Calu3 (cell line): ENCODE measurements at places on chromosomes 5 and 9. TPM values are rescaled to one million over a fixed set of nuclear protein-coding genes. Genes with fewer than 3 reads are reported as not detected.

DNA sequence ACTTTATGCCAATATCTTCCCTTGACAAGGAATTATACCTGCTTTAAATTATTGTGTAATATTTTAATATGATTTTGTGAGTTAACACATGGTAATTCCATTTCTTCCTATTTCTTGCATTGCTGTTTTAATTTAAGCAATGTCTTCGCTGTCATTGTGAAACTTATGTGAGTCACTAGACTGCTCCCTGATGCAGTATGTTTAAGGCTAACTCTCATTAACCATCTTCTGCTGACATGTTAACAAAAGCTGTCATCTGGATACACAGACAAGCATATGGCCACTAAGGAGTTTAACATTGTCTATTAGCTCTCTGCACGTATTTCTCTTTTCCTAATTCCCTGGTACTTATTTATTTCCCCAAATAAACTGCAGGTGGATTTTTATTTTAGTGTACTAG is 980.8 kb upstream of the CTNND2 start:
- no peaks in the 10 kb centered on the region for H3K4me1 ChIP-seq
- no peaks in the 10 kb centered on the region for H3K27me3 ChIP-seq
- H3K36me3 ChIP-seq = no peaks in the 10 kb centered on the region
- no peak overlapping the region for H3K4me3 ChIP-seq
- H3K27ac ChIP-seq = no peak overlapping the region
- DNase-seq = no peak

Gene BRINP1
- total RNA-seq = not detected in 2 replicates

- peaks cover 27% of the 10 kb centered on the region for H3K27me3 ChIP-seq
- no peak overlapping the region for H3K27ac ChIP-seq
- no peaks in the 10 kb centered on the region for H3K36me3 ChIP-seq
- no peak overlapping the region for H3K4me3 ChIP-seq
Measured at GRCh38 chr5:32942225-32942989, 231.3 kb downstream of the NPR3 start.

DNA sequence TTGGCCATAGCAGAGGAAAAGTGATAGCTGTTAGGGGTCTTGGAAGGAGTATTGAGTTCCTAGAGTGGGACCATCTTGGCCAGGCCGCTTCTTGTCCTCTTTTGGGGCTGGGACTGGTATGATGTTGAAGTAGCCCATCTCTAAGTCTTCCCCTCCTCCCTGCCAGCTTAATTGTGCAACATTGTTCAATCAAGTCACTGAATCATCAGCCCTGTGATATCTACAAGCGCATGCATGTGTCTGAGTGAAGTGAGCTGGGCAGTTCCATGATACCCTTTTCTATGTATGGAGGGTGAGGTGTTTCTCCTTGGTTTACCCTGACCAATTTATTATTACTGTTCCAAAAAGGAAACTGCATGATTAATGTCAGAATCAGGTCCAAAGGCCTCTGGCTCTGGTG is 112.2 kb downstream of the C9orf152 start:
- no peaks in the 10 kb centered on the region for H3K36me3 ChIP-seq
- no peaks in the 10 kb centered on the region for H3K4me1 ChIP-seq
- DNase-seq = no peak
- no peak overlapping the region for H3K4me3 ChIP-seq
- H3K27me3 ChIP-seq = no peaks in the 10 kb centered on the region

DNA sequence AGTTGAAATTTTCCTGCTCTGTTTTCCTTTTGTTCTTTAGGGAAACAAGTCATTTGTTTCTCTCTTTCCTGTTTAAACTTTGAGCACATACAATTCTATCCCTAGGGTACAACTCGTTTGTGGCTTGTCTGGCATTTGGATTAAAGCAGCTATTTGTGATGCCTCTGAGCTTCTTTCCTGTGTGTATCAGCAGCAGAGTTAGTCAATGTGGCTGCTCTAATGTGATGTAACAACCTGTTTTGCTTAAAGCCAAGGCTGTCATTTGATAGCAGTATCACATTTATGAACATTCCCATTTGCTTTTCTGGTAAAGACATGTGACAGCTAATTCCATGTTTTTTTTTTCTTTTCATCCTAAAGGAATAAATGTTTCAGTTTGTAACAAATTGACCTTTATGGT is 314.3 kb upstream of the CHD1 start:
- H3K27ac ChIP-seq = no peak overlapping the region
- no peak for DNase-seq
- H3K4me1 ChIP-seq = no peaks in the 10 kb centered on the region
- H3K4me3 ChIP-seq = no peak overlapping the region

- no peak for DNase-seq
- no peak overlapping the region for H3K4me3 ChIP-seq
- no peak overlapping the region for H3K27ac ChIP-seq
- no peaks in the 10 kb centered on the region for H3K4me1 ChIP-seq
- no peaks in the 10 kb centered on the region for H3K36me3 ChIP-seq
- H3K27me3 ChIP-seq = no peaks in the 10 kb centered on the region
Measured at GRCh38 chr5:122237906-122238305, 74.1 kb upstream of the SNCAIP start.

- H3K27ac ChIP-seq = no peak overlapping the region
- no peaks in the 10 kb centered on the region for H3K36me3 ChIP-seq
- DNase-seq = no peak
- no peaks in the 10 kb centered on the region for H3K4me1 ChIP-seq
Measured at GRCh38 chr5:33867241-33867640, 24.5 kb downstream of the ADAMTS12 start.

Gene PALM2AKAP2
- 2.9 TPM in 1 of 2 replicates, not detected in the other for total RNA-seq

Gene SPTLC1
- 72.7 and 77.0 TPM in 2 replicates for total RNA-seq

DNA sequence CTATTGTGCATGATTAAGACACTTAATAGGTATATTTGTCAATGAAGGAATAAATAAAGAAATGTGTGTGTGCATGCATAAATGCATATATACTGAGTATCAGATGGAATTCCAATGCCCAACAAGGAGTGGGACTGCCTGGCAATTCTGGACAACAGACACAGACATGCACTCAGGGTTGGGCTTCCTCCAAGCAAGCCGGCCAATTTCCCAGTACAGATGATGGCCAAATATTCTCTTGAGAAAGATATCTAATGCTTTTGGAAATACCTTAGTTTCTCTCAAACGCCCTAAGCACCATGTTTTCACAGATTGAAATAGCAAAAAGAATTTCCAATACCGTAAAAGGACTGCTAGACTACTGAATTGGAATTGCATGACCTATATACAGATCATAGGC is 11.1 kb downstream of the FTMT start:
- H3K36me3 ChIP-seq = no peaks in the 10 kb centered on the region
- H3K4me3 ChIP-seq = no peak overlapping the region
- H3K27ac ChIP-seq = no peak overlapping the region
- DNase-seq = no peak
- no peaks in the 10 kb centered on the region for H3K4me1 ChIP-seq

DNA sequence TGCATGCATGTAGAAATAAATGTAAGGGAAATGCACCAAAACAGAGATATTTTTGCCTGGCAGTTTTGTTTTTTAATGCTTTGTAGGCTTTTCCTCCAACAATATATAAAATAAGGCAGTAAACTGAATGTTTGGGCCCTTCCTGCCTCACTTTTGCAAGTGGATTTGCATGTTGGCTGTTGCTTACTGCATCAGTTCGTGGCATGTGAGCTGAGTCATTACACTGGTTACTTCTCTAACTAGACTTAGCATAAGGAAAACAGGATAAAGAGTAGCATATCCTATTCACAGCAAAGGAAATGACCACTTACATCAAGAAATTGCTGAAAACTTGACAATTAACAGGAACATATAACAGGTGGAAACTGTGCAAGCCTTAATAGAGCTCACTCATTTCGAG is 113.4 kb downstream of the TLE1 start:
- no peaks in the 10 kb centered on the region for H3K4me1 ChIP-seq
- H3K36me3 ChIP-seq = peaks cover 9% of the 10 kb centered on the region
- DNase-seq = no peak
- no peak overlapping the region for H3K4me3 ChIP-seq
- no peak overlapping the region for H3K27ac ChIP-seq
